ENCODE measurements at places on chromosomes 11 and 22.

GRCh38 chr11:14202251-14203196 lies 156.5 kb downstream of the RRAS2 start:
- DNase-seq, result no peak

DNA sequence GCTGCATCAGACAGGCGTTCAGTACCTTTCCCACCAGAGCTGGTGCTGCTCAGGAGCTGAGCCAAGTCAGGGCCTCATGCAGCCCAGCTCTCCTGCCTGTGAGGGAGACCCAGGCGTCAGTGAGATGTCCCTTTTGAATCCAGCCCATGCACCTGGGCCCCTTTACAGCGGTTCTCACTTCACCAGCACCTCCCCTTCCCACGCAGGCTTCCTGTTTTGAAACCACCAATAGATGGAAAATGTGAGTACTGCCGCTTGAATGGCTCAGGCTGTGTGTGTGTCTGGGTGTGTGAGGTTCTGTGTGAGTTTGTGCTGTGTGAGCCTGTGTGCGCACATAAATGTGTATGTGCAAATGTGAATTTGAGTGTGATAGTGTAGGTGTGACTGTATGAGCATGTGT lies 88.4 kb downstream of the UBASH3B start:
- DNase-seq, result peak; percentile 49

GRCh38 chr22:36116127-36116526 lies 44.4 kb downstream of the APOL3 start:
- DNase-seq, result no peak

DNA sequence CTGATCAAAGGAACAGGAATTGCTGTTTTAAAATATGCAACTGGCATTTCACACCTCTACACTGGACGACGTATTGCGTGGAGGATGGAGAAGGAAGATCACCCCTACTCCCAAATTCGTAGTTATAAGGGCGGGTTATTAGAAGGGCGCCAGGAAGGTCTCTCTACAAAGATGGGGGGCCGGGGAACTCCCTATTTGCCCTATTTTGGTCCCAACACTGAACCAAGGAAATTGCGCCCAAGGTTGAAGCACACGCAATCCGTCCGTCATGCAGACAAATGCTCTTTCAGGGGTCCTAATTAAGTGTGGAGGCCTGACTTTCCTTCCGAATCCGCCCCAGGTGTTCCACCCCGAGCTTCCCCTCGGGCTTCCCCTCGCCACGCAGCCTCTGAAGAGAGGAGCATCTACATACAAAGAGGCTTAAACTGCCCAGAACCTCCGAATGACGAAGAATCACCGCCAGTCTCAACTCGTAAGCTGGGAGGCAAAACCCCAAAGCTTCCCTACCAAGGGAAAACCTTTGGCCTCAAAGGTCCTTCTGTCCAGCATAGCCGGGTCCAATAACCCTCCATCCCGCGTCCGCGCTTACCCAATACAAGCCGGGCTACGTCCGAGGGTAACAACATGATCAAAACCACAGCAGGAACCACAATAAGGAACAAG lies 396 bp downstream of the NPAT start:
- no peak for DNase-seq

GRCh38 chr11:35040221-35040942 lies 98.6 kb upstream of the CD44 start:
- DNase-seq, result no peak

DNA sequence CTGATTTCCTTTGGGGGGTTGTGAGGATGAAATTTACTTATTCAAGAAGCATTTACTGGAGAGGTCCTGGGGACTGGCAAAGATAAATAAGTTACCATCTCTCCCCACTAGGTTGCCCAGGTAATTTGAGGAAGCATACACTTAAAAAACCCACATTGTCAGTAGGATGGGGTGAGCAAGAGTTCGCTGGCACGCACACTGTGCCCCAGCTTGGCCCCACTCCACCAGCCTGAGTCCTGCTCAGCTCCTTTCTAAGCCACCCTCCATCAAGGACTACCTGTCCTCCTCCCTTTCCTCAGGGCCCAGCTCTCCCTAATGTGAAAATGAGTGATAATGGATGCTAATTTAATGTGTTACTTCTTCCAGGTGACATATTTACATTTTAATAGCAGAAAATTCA lies 216.5 kb upstream of the PLET1 start:
- DNase-seq, result no peak

GRCh38 chr22:29487426-29487986 lies 7.5 kb downstream of the NEFH start:
- DNase-seq, result no peak

- DNase-seq, result no peak
Measured at GRCh38 chr11:125662689-125663088, 18.0 kb downstream of the ACRV1 start.

GRCh38 chr11:65792456-65792855 lies 5.6 kb downstream of the OVOL1 start:
- no peak for DNase-seq

DNA sequence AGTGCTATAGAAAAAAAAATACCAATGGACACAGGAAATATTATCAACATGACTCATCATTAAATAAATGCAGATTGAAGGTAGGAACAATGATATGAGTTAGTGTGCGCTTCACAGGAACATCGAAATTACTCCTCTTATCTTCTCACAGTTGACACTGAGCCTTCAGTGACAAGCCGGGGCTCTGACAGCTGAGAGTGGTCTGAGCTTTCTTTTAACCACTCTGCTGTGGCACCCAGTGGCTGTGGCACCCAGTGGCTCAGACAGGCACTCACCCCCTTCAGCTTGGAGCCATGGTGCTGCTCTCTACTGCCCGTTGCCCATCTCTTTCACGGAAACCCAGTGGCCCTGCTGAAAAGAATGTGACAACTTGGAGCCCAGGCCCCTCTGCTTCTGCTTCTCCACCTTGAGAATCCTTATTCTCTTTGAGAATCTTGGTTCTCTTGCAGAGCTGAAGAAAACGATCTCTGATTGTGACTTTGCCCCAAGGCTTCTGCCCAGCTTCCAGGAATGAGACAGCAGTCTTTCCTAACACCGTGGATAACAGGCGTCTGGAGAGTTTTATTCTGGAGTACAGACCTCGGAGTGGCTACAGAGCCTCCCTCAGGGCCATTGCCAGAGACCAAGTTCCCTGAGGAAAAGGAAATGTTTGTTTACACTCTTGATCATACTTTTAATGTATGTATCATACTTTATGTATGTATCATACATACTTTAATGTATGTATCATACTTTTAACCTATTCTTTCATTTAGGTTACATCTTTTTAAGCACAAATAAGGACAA lies 37.1 kb upstream of the OR8B8 start:
- no peak for DNase-seq

- no peak for DNase-seq
Measured at GRCh38 chr11:8111636-8112035, 30.6 kb downstream of the TUB start.

GRCh38 chr22:19722982-19723231 lies 432 bp upstream of the GP1BB start:
- no peak for DNase-seq

GRCh38 chr11:69000391-69000790 lies 12.7 kb downstream of the MRGPRF start:
- DNase-seq, result no peak

GRCh38 chr22:47697861-47698260 lies 935.4 kb downstream of the TBC1D22A start:
- DNase-seq, result no peak

DNA sequence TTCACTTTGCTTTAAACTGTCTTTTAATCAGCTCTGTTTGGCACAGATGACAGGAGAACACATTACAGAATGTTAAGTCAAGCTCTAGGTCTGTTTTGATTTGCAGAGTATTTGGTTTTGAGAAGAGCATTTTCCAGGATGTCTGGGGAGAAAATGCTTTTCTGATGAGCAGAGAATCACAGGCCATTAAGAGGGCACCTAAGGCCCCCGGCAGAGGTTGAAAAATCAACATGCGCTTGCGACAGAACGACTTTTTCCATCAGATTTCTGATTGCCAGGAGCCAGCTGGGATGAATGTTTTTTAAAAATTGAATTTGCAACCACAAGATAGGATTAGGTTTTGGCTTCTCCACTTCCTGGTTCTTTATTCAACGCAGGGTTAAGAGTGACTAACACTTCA lies 304.5 kb downstream of the JRKL start:
- no peak for DNase-seq

- DNase-seq, result no peak
Measured at GRCh38 chr11:7609015-7609414, 64.3 kb downstream of the CYB5R2 start.

GRCh38 chr11:9277176-9277575 lies 12.0 kb upstream of the DENND5A start:
- no peak for DNase-seq

GRCh38 chr11:133945087-133945974 lies 11.4 kb downstream of the IGSF9B start:
- DNase-seq, result peak; percentile 60

DNA sequence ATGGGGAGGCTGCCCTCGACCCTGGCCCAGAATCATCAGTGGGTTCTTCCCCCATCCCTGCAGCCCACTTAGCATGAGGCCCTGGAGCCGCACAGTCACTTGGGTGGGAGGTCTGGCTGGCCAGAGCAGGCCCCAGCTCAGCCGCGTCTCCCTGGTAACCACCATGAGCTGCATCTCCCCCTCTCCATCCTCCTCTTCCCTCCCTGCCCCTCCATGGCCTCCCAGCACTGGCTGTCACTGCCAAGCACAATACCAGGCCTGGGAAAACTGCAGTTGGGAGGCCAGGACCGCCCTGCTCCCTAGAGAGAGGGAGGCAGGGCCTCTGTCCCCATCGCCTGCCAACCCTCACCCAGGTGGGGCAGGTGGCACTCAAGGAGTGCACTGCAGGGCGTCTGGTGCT lies 8.0 kb downstream of the CSDC2 start:
- no peak for DNase-seq

GRCh38 chr22:30240541-30241417 lies 5.8 kb downstream of the LIF start:
- no peak for DNase-seq

DNA sequence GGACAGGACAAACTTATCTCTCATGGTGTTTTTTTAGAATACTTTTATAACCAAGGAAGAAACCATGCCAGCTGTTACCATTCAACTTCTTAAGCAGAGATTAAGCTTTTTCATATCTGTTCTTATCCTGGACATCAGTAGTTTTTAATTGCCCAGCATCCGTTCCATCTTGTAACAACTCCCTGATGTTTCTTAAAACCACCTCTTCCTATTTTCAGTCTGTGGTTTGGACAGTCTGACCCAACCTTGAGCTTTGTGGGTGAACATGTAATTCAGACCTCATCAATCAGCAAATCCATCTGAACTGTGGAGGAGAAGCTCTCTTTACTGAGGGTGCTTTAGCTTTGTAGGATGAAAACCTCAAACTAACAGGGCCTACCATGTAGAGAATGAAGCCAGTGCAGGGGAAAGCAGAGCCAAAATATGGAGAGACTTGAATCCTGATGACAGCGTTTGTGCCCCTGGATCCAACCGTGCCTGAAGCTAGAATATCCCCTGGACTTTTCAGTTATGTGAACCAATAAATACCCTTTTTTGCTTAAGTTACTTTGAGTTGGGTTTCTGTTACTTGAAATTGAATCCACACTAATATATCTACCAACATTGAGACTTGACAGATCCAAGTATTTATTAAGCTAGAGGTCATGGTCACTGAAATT lies 9.4 kb downstream of the TUG1 start:
- DNase-seq, result no peak
